Diencephalon (tissue), 1 donor: ENCODE measurements at places on chromosomes 6 and 20. TPM values are rescaled to one million over a fixed set of nuclear protein-coding genes. Genes with fewer than 3 reads are reported as not detected.

RPP21 gene
- total RNA-seq, result 16.4 TPM

THEMIS gene
- not detected for total RNA-seq

CNPY3 gene
- 26.3 TPM for total RNA-seq

C20orf204 gene
- total RNA-seq, result 3.7 TPM

MYB gene
- 4.8 TPM for total RNA-seq

ANGPT4 gene
- total RNA-seq, result 0.23 TPM

DNAH8 gene
- under 0.01 TPM for total RNA-seq

HDGFL1 gene
- not detected for total RNA-seq

MRAP2 gene
- 30.4 TPM for total RNA-seq

PRDM13 gene
- total RNA-seq, result 0.46 TPM

MOG gene
- total RNA-seq, result 1.4 TPM

GRM1 gene
- 26.8 TPM for total RNA-seq

ADGRG6 gene
- 9.9 TPM for total RNA-seq

PSORS1C2 gene
- total RNA-seq, result not detected

GTSF1L gene
- total RNA-seq, result not detected

TPD52L1 gene
- total RNA-seq, result 24.7 TPM

TTK gene
- 10.1 TPM for total RNA-seq

TBXT gene
- not detected for total RNA-seq

RIMS4 gene
- total RNA-seq, result 48.2 TPM

HLA-DQB1 gene
- total RNA-seq, result 4.4 TPM

FOXA2 gene
- 0.69 TPM for total RNA-seq

KCNK5 gene
- not detected for total RNA-seq

GLP1R gene
- 1.6 TPM for total RNA-seq

DSN1 gene
- total RNA-seq, result 8.3 TPM

VIP gene
- 3.0 TPM for total RNA-seq

AKAP12 gene
- total RNA-seq, result 120 TPM

WFDC2 gene
- 9.0 TPM for total RNA-seq

ENPP5 gene
- total RNA-seq, result 13.6 TPM

BTNL2 gene
- not detected for total RNA-seq

RNF182 gene
- 33.0 TPM for total RNA-seq

KIAA1755 gene
- total RNA-seq, result 1.8 TPM

HLA-DRB1 gene
- 9.9 TPM for total RNA-seq
